ENCODE measurements at places on chromosomes 3 and 15.

GRCh38 chr3:42556089-42556632 lies 25.6 kb downstream of the SEC22C start:
- peak; percentile 81 for DNase-seq

DNA sequence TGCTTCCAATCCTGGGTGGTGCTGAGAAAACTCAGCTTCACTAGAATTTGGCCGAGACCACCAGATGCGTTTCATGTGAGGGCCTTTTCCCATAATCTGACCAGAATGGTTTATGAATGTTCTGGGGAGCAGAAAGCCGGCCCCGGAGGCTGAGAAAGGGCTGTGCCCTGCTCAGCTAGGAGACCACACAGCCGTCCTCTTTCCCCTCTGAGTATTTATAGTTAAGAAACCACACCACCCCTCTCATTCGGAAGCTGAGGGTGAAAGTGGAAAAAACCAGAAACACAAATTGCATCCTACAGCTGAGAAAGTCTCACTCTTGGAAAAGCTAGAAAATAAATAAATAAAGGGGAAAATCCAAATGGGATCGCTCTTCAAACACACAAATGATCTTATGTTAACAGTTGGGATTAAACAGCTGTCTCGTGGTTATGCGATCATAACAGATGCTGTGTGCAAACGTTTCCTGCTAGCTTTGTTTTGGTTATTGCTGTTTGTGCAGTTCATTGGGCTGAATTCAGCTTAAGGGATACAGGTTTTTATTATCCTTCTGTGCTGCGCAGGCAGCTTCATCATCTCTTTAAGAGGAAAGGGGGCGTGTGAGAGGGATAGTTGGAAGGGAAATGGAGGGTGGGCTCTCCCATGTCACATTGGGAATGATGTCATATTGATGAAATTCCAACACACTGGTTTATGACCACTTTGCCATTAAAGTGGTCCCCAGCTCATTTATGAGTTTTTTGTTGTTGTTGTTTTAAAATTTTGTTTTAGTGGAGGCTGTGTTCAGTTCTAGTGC lies 1026.2 kb upstream of the NR2F2 start:
- DNase-seq: peak; percentile 47

DNA sequence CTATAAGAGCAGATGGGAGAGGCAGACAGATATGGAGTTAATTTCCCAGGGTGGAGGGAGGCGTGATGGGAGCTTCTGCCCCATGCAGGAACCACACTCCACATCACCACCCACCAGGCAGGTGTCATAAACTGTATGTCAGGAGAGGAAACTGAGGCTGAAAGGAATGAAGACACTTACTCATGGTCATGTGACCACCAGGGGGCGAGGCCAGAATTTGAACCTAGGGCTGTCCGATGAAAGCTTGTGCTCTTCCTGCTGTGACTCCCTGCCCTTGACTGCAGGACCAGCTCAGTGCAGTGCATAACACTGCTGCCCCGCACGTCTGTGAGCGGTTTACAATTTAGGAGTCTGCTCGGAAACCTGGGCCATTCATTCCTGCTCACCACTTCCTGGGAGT lies 28.8 kb downstream of the NUP210 start:
- no peak for DNase-seq

DNA sequence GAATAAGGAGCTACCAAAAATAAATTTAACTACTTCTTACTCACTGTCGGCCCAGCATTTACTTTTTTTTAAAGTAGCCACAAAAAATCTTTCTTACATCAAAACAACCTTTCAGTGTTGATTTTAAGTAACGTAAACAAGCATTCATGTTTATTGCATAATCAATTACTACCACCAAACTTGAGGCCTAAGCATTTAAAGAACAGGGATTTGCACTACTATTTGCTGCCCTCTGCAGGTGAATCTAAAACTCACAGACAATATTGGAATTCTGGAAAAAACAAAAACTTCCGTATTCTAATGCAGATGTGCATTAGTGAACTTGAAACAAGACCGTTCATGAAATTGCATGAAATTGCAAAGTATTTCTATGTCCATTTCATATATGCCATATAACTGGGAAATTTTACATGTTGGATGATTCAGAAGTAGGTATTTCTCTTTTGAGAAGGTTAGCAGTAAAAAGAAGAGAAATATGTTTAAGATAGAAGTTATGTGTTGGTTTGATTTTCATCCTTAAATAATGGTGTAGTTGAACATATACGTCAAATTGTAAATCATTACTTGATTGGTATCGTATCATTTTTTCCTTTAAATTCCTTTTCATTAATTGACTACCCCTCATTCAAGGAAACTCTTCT lies 55.6 kb downstream of the CGGBP1 start:
- DNase-seq: peak; percentile 4

- no peak for DNase-seq
Observed at GRCh38 chr3:66270288-66270687, 49.5 kb downstream of the SLC25A26 start.

GRCh38 chr3:122975924-122976293 lies 51.7 kb downstream of the SEMA5B start:
- no peak for DNase-seq

DNA sequence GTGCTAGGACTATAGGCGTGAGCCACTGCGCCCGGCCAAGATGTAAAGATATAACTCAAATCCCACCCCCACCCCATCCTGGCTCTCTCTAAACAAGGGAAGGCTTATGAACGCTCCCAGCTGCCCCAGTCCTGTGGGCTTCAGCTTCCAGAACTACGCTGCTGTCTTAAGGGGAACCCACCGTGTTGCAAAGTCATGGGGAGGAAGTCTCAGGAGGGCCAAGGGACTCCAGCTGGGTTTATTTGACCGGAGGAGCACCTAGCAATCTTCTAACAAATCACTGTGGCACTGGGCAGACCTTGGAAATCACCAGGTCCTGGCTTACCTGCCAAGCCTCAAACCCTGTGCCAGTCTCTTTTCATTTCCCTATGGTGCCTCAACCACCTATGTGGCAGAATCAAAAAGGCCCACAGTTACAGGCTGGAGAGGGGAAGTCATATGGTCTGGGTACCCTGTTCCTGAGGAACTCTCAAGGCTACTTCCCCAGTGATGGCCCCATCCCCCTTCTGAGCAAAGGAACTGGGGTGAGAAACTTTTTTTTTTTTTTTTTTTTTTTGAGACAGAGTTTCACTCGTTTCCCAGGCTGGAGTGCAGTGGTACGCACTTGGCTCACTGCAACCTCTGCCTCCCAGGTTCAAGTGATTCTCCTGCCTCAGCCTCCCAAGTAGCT lies 83.4 kb downstream of the RBPMS2 start:
- no peak for DNase-seq

DNA sequence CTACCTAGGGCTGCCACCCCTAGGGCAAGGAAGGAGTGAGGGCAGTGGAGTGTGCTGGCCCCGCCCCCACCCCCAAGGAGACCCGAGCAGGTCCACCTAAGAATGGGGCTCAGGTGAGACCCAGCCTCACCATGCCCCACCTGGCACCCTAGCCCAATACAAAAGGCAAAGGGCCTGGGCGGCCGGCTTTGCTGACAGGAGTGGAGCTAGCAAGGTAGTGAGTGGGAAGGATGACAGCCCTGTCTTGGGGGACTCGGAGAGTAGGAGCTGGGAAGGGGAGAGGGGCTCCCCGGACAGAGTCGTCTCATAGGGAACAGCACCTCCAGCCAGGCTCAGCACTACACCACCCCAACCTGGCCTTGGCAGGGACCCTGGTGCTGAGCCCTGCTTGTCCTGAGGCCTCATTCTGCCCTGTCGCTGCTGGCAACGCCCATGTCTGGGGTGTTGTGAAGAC lies 12.1 kb downstream of the C15orf39 start:
- DNase-seq: no peak

DNA sequence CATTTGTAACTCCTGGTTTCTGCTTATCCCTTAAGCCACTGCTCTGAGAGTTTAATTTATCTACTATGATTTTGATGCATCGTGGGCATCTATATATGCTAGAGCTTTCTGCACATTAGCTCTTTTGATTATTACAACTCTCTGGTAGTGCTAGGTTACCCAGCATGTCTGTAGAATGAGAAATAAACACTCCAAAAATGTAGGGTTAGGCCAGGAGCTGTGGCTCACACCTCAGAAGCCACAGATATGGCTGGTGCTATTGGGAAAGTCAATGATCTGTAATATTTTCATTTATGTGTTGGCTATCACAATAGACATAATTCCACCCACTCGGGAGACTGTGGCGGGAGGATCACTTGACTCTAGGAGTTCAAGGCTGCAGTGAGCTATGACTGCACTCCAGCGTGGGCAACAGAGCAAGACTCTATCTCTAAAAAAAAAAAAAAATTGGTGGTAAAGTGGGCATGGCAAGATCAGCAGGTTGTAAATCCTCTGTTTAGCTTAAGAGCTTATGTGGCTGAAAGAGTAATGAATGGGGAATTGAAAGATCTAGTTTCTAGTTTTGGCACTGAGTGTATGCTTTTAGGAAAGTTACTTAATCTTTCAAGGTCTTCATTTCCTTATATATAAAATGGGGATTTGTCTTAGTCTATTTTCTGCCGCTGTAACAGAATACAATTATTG lies 6.3 kb downstream of the TIGIT start:
- no peak for DNase-seq

- DNase-seq: peak; percentile 69
Observed at GRCh38 chr3:182596676-182597410, 196.5 kb upstream of the ATP11B start.

DNA sequence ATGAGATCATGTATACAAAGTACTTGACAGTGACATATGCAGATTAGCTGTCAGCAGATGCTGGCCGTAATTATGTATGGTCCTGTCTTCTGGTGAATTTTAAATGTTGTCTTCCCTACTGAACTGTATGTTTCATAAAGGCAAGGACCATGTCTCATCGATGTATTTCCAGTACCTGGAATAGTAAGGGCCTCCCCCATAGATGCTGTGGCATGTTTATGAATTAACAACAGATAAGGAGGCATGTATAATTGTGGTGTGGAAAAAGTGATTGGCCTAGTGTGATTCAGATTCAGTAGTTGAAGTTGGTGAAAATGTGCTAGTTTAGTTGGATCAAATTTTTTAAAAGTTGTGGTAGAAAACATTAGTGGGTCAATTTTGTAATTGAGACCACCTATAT lies 202.7 kb upstream of the SLC2A2 start:
- DNase-seq: no peak

GRCh38 chr15:28986108-28986507 lies 100.3 kb downstream of the APBA2 start:
- peak; percentile 17 for DNase-seq

- DNase-seq: no peak
Observed at GRCh38 chr15:82858932-82859331, 49.5 kb downstream of the WHAMM start.

DNA sequence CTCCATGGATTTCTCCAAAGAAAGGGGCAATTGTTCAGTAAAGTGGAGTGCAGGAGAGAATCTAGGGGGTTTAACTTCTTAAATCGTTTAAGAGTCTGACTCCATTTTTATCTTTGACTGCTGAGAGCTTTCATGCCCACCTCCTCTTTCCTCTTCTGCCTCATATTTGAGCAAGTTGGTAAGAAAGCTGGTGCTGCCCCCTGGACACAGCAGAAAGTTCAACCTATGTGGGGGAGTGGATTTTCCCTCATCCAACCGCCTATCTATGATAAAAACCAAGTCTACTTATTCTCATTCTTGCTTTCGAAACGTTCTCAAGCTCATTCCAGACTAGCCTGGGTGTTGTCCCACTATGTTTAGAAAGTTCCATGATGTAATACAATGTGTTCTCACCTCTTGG lies 26.0 kb downstream of the HHLA2 start:
- DNase-seq: no peak

DNA sequence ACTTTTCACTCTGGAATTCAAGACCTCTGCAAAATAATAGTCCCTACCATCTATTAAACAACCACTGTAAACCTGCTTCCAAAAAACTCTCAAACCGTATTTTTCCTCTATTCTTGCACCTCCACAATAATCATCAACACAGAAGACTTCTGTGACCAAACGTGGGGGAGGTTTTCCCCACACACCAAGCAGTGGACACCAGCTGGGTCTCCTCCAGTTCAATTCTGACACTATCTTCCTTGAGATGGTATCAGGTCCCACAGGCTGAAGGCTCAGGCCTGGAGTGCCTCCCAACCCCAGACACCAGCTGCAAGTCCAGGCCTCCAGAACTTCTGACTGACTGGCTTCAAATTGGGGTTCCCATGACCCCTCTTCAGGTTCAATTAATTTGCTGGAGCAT lies 89.6 kb upstream of the RAP2B start:
- no peak for DNase-seq

DNA sequence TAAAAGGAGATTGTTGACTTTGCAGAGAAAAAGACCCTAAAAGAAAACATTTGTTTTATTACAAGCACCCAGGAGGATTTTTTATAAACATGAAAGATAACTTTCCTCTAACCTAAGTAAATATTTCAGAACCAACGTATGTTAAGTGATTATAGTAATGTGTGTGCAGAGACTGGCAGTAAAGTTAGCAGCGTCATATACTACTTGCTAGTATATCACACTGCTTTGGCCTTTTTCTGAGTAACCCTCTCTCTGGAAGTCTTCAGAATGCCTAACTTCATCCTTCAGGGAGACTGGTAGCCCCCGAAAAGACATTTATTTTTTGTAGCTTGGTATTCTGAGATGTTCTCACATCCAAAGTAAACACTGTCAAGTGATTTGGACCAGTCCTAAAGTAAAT lies 17.9 kb downstream of the UBE2E1 start:
- DNase-seq: no peak

- DNase-seq: peak; percentile 32
Observed at GRCh38 chr3:42905740-42906069, 237 bp upstream of the ZNF662 start.

DNA sequence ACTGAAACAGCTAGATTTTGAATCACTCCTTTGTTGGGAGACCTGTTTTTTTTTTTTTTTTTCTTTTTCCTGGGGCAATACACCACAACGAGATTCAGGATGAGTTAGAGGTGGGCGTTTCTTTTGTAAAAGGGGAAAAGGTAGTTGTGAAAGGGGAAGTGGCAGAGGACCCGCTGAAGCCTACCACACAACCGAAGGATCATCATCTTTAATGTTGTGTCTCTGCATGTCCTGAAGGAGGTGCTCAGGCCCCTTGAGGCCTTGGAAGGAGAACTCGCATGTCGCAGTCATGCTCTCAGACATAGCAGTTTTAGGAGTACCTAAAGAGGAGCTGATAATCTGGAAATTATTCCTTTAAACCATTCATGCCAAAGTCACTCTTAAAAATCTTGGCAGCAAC lies 137.9 kb upstream of the LRIG1 start:
- DNase-seq: no peak

- DNase-seq: no peak
Observed at GRCh38 chr3:56980798-56981390, 79.6 kb upstream of the SPATA12 start.

GRCh38 chr3:182740710-182741109 lies 52.6 kb upstream of the ATP11B start:
- DNase-seq: peak; percentile 10

DNA sequence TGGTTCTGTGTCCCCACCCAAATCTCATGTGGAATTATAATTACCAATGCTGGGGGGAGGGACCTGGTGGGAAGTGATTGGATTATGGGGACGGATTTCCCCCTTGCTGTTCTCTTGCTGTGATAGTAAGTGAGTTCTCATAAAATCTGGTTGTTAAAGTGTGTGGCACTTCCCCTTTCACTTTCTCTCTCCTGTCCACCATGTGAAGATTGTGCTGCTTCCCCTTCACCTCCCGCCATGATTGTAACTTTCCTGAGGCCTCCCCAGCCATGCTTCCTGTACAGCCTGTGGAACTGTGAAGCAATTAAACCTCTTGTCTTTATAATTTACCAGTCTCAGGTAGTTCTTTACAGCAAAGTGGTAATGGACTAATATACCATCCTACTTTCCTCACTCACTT lies 289.6 kb downstream of the EFHB start:
- no peak for DNase-seq

GRCh38 chr3:40465456-40465855 lies 8.3 kb downstream of the RPL14 start:
- DNase-seq: peak; percentile 40

GRCh38 chr3:102176333-102177050 lies 258.3 kb upstream of the ZPLD1 start:
- DNase-seq: no peak

All from NCI-H2029 (cell line).